ENCODE measurements at places on chromosomes 12 and 14.

DNA sequence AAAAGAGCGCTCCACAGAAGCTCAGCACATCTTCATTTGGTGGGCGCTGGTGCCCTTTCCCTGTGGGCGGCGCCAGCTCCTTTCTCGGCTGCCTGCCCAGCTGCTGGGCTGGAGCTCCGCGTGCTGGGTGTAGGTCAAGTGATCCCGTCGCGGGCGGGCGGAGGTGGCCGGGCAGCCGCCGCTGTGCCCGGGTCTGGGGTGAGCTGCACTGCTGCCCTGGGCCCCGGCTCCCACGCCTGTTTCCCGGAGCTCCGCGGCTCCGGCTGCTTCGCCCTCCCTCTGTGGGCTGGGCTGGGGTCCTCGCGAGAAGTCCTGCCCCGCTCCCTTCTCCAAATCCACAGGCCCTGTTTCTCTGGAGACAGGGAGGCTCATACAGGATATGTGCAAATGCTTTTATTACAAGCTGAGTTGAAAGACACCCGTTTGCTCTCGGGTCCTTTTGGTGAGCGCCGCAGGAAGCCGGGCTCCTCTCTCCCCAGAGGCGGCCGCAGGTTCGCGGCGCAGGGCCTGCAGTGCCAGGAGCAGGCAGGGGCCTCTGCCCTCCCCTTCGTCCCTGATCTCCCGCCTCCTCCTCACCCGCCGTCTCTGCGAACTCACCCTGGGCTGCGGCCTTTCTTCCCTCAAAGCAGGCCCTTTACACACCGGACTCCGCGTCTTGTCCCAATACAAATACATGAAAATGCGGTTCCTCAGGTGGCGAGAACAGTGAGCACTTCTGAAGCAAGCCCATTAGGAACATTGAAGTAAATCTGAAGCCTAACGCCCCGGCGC is 67.8 kb upstream of the CAPRIN2 start:
- peak; percentile 42 for DNase-seq

DNA sequence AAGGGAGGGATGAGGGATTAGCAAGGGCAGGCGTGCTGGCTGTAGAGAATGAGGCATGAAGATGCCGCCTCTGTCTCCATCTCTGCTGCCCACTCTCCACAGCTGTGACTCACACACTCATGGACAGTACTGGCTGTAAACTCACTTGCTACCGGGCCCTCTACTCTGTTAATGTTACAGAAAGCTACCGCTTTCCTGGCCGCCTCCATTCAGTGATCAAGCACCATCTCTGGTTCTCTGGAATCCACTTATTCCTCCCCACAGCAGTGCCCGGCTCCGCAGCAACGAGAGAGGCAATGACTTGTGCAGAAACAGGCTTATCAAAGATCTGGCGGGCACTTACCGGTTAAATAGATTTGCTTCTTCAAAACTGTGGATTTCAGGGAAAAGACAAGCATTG is 34.8 kb downstream of the AMN start:
- no peak for DNase-seq

- no peak for DNase-seq
Measured at GRCh38 chr12:32693036-32693435, 13.9 kb downstream of the DNM1L start.

- no peak for DNase-seq
Measured at GRCh38 chr14:88987516-88987915, 163.1 kb downstream of the TTC8 start.

DNA sequence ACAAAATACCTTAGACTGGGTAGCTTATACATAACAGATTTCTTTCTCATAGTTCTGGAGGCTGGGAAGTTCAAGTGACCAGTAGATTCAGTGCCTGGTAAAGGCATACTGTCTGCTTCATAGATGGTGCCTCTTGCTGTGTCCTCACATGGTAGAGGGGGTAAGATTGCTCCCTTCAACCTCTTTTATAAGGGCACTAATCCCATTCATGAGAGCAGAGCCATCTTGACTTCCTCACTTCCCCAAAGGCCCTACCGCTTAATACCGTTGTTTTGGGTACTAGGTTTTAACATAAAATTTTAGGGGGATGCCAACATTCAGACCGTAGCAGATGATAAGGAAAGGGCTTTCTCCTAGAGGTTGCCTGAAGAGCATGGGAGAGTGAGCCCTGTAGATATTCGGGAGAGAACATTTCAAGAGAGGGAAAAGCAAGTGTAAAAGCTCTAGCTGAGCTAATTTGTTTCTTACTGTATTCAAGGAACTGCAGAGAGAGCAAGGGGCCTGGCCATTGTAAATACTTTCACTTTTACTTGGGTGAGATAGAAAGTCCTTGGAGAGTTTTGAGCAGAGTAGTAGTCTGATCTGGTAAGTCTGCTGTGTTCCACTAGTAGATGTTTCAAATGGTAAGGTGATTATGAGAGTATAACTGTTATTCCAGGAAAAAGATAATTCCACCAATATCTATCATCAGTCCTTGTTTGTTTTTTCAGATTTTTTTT is 27.3 kb downstream of the FRS2 start:
- DNase-seq: no peak

- DNase-seq: no peak
Measured at GRCh38 chr14:50823051-50823761, 7.8 kb downstream of the NIN start.

DNA sequence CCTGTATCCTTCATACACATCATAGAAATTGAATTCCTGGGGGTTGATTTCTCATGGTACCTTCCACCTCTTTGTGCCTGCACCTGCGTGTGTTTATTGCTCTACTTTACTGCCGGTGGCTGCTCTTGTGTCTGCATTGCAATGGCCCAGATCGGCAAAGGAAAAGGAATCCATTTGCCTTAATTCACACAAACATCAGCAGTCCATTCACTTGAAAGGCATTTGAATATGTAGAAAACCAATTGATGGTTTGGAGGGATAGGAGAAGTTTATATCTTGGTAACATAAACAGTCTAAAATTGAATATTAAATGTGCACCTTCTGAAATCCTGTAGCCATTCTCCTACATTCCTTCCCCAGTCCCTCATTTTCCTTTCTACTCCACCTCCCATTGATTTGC is 74.0 kb downstream of the SNAPC1 start:
- DNase-seq: no peak

GRCh38 chr12:95182868-95183415 is 34.3 kb downstream of the FGD6 start:
- DNase-seq: no peak

- no peak for DNase-seq
Measured at GRCh38 chr12:27105746-27106536, 23.6 kb upstream of the C12orf71 start.

Measured in HAP-1 (cell line).